Transverse colon (tissue), 4 donors: ENCODE measurements at places on chromosomes 4 and X. TPM values are rescaled to one million over a fixed set of nuclear protein-coding genes. Genes with fewer than 3 reads are reported as not detected.

Gene AFM
- not detected for total RNA-seq

Gene TMEM271
- not detected for total RNA-seq

Gene PFKFB1
- not detected for total RNA-seq

Gene PPP1R2C
- not detected for total RNA-seq

Gene GNL3L
- 36.6 TPM for total RNA-seq

GRCh38 chr4:165175879-165176278, 31.5 kb upstream of the KLHL2 start:
- DNase-seq: no peak

DNA sequence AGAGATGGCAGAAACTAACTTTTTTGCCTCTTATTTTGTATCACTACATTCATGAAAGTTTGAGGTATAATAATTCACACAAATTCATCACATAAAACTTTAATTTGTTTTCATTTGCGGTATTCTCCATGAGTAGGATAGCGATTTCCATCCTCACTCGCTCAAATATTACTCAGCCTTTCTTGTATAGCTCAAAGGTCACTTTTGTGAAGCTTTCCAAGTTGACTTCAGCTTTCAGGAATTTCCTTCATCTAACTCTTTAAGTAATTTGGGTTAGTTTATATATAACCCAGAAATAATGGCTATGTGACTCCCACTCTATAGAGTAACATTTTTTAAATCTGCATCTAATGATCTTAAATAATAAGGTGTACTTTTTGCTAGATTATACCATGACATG, 314.4 kb downstream of the IL1RAPL1 start:
- DNase-seq: no peak

- DNase-seq: no peak
These were observed 23.6 kb upstream of the GPR78 start for GRCh38 chr4:8556341-8557150.

DNA sequence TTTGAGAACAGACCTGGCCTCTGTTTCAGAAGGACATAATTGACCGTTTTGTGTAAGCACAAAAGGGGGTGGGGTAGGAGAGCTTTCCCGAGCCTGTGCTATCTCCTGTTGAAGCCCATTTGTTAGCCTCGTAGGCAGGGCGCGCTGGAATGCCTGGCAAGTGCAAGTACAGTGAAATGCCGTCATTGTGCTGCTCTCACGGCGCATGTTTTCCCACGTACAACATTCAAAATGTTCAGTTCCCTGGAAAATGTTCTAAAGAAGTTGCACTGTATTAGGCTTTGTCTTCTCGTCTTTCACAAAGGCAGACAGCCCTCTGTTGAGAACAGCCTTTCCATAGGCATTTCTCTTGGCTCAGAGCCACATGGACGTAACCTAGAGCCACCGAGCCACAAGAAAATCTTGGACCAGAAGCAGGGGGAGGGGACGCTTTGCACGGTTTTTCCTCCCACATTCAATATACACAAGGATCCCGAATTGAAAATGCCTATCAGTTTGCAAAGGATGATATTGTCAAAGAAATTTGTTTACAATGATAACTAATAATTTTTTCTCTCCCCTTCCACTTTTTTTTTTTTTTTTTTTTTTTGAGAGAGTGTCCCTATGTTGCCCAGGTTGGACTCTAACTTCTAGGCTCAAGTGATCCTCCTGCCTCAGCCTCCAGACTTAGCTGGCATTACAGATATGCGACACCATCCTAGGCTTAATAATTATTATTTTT, 54.6 kb upstream of the RAPGEF2 start:
- peak; percentile 74 for DNase-seq

- peak; percentile 64 for DNase-seq
These were observed 120.8 kb upstream of the PJA1 start for GRCh38 chrX:69285881-69286564.

DNA sequence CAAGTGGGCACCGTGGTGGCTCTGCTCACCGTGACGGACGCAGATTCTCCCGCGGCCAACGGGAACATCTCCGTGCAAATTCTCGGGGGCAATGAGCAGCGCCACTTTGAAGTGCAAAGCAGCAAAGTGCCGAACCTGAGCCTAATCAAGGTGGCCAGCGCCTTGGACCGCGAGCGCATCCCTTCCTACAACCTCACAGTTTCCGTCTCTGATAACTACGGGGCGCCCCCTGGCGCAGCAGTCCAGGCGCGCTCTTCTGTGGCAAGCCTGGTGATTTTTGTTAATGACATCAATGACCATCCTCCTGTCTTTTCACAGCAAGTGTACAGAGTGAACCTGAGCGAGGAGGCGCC, 2.7 kb downstream of the FAT4 start:
- DNase-seq: peak; percentile 21

- no peak for DNase-seq
These were observed 86.5 kb upstream of the LEF1 start for GRCh38 chr4:108255203-108255747.

DNA sequence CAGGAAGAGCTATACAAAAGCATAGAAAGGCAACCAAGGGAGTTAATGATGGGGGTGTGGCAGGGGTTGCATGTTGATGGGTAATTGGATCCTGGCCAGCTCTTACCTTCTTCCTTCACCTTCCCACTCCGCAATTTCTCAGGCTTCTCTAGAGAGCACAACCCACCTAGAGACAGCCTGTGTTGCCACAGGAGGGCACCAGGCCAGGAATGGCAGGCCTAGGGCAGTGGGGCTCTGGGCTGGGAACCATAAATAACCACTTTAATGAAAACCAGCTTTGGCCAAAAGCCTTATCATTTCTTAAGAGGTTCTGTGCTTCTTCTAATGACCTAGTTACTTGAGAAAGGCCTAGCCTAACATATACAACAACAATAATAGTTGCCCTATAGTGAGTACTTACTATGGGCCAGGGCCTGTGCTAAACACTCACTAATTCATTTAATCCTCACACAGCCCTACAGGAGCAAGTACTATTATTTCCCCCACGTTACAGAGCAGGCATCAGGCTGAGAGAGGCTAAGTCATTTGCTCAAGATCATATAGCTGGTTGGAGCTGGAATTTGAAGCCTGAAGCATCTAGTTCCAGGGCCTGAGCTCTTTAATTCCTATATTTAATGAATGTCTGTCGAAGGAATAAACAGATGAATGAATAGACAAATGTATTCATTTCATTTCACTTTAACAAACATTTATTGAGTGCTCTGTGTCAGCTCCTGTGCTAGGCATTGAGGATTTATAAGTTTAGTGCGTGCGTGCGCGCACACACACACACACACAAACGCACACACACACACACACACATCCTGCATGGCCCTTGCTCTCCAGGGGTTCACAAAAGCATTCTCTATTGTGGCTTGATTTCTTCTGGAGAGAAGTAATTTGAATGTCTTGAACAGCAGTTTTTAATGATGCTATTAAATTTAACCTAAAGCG, 66.8 kb downstream of the RTL9 start:
- no peak for DNase-seq

GRCh38 chrX:1536712-1537030, 314 bp downstream of the P2RY8 start:
- no peak for DNase-seq

- DNase-seq: no peak
These were observed 329.7 kb downstream of the UNC5C start for GRCh38 chr4:95219109-95219508.

- DNase-seq: no peak
These were observed 109.0 kb downstream of the GNL3L start for GRCh38 chrX:54639018-54639345.

DNA sequence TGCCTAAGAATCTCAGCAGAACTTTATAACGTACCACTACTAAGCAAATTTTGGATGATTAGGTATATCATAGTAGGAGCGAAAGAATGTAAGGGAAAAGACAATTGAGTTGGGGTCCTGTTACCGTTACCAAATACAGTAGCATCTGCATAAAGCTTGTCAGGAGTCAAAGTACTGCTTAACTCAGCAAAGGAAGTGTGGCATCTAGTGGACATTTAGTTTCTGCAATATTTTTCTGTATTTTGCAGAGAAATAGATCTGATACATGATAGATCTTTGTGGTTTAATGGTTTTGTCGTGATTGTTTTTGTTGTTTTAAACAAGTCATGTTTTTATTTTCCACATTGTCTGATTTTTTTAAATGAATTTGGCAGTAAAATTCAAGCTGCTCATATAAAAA, 81.0 kb upstream of the SMARCAD1 start:
- DNase-seq: no peak
